ENCODE measurements at places on chromosomes 3 and 15. TPM values are rescaled to one million over a fixed set of nuclear protein-coding genes. Genes with fewer than 3 reads are reported as not detected.

TNFSF10 gene
- 36.1 TPM for total RNA-seq

LAMB2 gene
- total RNA-seq: 0.79 TPM

ADGRG7 gene
- total RNA-seq: not detected

RLBP1 gene
- total RNA-seq: not detected

TMC3 gene
- not detected for total RNA-seq

COL6A6 gene
- not detected for total RNA-seq

CLDN1 gene
- 0.11 TPM for total RNA-seq

GRIP2 gene
- 0.21 TPM for total RNA-seq

LHFPL4 gene
- not detected for total RNA-seq

MYZAP gene
- not detected for total RNA-seq

FGF12 gene
- not detected for total RNA-seq

NR1I2 gene
- 0.82 TPM for total RNA-seq

ST3GAL6 gene
- not detected for total RNA-seq

DLEC1 gene
- total RNA-seq: 2.0 TPM

SEMA3B gene
- 2.3 TPM for total RNA-seq

SEMA3G gene
- total RNA-seq: 0.08 TPM

NPTN gene
- 66.1 TPM for total RNA-seq

SLCO2A1 gene
- not detected for total RNA-seq

RAD51 gene
- total RNA-seq: 61.4 TPM

CHL1 gene
- total RNA-seq: not detected

UNC13C gene
- not detected for total RNA-seq

COX17 gene
- total RNA-seq: 55.7 TPM

FES gene
- total RNA-seq: 122 TPM

POPDC2 gene
- 4.0 TPM for total RNA-seq

DPPA2 gene
- total RNA-seq: not detected

UBE2E2 gene
- total RNA-seq: 2.9 TPM

GOLGA8J gene
- total RNA-seq: not detected

FBXO40 gene
- not detected for total RNA-seq

TICRR gene
- total RNA-seq: 22.7 TPM

DZIP3 gene
- total RNA-seq: 19.7 TPM

SLC6A20 gene
- not detected for total RNA-seq

IQCF5 gene
- not detected for total RNA-seq

CNOT10 gene
- total RNA-seq: 58.9 TPM

PLS1 gene
- 5.4 TPM for total RNA-seq
